ENCODE measurements at places on chromosomes 6 and 20.

- DNase-seq: no peak
Measured at GRCh38 chr6:4055420-4056041, 23.4 kb downstream of the FAM217A start.

- no peak for DNase-seq
Measured at GRCh38 chr20:33575282-33575681, 85.4 kb downstream of the CBFA2T2 start.

DNA sequence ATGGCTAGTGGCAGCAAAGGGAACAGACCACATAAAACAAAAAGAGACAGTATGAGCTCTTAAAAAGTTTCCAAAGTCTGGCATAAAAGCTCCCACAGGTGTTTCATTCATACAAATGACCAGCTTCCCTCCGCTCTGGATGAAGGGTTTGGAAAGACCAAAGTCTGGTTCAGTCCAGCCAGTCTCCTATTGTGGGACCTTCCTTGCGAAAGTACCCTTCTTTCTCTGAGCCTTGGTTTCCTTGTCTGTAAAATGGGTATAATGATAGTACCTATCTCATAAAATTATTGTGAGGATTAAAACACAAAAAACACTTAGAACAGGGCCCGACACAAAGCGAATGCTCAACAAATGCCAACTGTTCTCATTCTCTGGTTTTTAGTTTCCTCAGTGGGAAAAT lies 77.2 kb downstream of the UNC5CL start:
- no peak for DNase-seq

GRCh38 chr6:85482206-85482904 lies 32.5 kb downstream of the NT5E start:
- DNase-seq: no peak

DNA sequence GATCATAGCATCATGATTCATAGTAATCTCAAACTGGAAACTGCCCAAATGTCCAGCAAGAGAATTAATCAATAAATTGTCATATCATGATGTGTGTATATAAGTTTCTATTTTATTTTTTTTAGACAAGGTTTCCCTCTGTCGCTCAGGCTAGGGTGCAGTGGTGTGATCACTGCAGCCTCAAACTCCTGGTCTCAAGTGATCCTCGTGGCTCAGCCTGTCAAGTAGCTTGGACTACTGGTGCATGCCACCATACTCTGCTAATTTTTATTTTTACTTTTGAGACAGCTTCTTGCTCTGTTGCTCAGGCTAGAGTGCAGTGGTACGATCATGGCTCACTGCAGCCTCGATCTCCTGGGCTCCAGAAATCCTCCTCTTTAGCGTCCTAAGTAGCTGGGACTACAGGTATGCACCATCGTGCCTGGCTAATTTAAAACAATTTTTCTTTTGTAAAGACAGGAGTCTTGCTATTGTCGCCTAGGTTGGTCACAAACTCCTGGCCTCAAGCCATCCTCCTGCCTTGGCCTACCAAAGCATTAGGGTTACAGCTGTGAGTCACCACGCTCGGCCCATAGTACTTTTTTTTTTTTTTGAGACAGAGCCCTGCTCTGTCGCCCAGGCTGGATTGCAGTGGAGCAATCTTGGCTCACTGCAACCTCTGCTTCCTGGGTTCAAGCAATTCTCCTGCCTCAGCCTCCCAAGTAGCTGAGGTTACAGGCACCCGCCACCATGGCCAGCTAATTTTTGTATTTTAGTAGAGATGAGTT lies 8.7 kb upstream of the ATRN start:
- DNase-seq: no peak

DNA sequence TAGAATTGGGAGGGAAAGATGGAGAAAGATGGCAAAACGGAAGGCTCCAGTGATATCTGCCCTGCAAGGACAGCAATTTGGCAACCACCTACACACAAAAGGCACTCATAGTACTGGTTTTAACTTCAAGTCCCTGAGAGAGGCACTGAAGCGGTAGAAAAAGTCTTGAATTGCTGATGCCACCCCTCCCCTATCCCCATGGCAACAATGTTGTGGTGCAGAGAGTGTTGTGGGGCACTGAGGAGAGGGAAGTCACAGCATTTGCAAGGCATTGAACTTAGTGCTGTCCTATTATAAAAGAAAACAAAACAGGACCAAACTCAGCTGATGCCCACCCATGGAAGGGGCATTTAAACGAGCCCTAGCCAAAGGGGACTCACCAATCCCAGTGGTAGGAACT lies 343.7 kb downstream of the HAO1 start:
- no peak for DNase-seq

DNA sequence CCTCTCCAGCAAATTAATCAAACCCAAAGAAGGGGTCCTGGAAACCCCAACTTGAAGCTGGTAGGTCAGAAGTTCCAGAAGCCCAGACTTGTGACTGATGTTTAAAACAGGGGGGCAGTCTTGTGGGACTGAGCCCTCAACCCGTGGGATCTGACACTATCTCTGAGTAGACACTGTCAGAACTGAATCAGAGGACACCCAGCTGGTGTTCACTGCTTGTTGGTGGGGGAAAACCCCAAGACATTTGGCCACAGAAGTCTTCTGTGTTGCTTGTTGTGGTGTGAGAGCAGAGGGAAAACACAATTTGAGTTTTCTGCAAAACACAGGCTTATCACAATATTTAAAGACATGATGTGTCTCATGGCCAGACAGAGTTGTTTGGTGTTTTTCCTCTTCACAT lies 29.9 kb downstream of the KIF13A start:
- DNase-seq: no peak

GRCh38 chr6:156777577-156778453 lies 637 bp downstream of the ARID1B start:
- no peak for DNase-seq

DNA sequence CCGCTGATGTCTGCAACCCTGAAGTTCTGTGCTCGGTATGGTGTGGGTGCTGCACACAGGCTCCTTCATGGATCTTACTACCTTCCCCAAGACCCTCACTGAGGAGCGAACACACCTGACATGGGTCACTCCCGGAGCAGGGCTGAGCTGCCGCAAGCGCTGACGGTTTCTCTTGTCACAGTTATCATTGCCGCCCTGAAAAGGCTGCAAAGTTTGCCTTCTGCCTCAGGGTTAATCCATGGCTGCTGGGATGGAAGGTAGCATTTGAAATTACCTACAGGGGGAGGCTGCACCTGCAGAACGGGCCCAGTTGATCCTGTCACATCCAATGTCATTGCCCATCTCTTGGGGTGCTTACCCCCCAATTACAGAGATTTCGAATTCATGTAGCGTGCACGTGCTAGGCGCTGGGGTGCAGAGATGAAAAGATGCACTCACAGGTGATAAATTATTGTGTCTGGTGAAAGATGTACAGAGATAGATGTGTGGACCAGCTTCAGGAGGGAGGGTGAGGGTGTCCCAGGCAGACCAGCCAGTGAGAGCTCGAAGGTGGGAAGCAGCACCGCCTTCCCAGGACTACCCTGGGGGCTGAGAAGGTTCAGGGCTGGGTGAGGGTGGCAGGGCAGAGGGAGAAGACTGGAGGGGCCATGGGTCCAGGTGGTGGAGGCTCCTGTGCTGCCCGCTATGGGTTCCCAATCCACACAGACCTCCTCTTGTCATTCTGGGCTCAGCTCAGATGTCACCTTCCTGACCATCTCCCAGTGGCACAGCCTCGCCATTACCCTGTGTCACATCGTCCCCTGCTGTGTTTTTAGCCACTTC lies 120.1 kb downstream of the SYCP2 start:
- no peak for DNase-seq

- no peak for DNase-seq
Measured at GRCh38 chr20:10842116-10842515, 168.3 kb upstream of the JAG1 start.

GRCh38 chr20:20548527-20549266 lies 163.7 kb downstream of the RALGAPA2 start:
- DNase-seq: no peak

DNA sequence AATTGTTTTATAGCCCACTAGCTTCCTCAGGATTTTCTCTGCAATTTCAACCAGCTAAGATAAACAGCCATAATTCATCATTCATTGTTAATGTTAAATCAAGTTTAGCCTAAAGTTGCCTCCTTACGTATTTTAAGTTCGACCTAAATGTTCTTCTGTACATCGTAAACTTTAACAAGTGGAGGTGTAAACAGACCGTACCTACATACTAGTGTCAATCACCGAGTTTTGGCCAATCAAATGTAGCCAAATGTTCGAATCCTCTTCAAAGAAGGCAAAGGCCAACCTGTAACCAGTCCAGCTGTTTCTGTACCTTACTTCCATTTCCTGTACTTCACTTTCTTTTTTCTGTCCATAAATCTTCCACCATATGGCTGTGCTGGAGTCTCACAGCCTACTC lies 13.5 kb downstream of the MBOAT1 start:
- DNase-seq: no peak

- no peak for DNase-seq
Measured at GRCh38 chr6:36443471-36444428, 950 bp downstream of the KCTD20 start.

- no peak for DNase-seq
Measured at GRCh38 chr6:40807484-40807883, 220.3 kb upstream of the LRFN2 start.

- no peak for DNase-seq
Measured at GRCh38 chr6:75893776-75894152, 144.7 kb downstream of the MYO6 start.

DNA sequence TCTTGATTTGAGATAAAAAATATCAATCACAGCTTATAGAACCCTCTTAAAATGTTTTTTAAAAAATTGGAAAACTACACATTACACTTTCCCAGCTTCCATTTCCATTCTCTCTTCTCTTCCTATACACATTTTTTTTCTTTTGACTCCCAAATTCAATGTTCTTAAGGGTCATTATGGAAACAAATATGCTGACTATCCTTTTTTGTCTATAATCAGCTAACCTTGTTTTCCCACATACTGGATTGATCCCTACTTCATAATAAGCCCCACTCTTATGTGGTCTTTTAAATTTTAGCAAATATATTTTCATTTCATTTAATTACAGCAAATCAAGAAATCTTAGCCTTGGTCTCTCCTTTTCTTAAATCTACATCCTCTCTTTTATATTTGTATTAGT lies 378.4 kb downstream of the MEI4 start:
- DNase-seq: no peak

GRCh38 chr20:9686455-9686854 lies 152.4 kb downstream of the PAK5 start:
- DNase-seq: no peak
